NCI-H2081 (cell line): ENCODE measurements at places on chromosomes 1 and 21.

- no peak for DNase-seq
These were observed 2.7 kb downstream of the DDX20 start for GRCh38 chr1:111758373-111758772.

- no peak for DNase-seq
These were observed 69.3 kb upstream of the ANGPTL1 start for GRCh38 chr1:178940068-178940765.

GRCh38 chr1:65674522-65674921 lies 118.2 kb upstream of the PDE4B start:
- no peak for DNase-seq

DNA sequence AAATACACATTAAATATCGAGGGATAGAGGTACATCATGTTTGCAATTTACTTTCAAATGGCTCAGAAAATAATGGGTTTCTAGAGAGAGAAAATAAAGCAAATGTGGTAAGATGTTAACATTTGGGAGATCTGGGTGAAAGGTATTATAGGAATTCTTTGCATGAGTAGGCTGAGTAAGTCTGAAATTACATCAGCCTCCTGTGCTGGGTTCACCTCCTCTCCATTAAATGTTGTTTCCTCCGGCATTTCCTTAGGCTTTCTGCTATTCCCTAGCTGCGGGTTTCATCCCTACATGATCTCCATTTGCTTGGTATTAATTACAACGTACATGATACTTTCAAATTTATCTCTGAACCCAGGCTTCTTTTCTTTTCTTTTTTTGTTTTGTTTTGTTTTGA lies 31.6 kb downstream of the ZMYND12 start:
- DNase-seq: no peak
